ENCODE measurements at places on chromosomes 5 and 9.

GRCh38 chr9:19380826-19381075 lies 715 bp upstream of the RPS6 start:
- DNase-seq = no peak

GRCh38 chr5:176501333-176501732 lies 35.9 kb downstream of the RNF44 start:
- DNase-seq = no peak

- DNase-seq = no peak
Observed at GRCh38 chr5:68419637-68420452, 204.3 kb downstream of the PIK3R1 start.

- DNase-seq = no peak
Observed at GRCh38 chr5:149153193-149153750, 12.0 kb downstream of the ABLIM3 start.

GRCh38 chr5:135913713-135914626 lies 18.3 kb upstream of the IL9 start:
- DNase-seq = no peak

- no peak for DNase-seq
Observed at GRCh38 chr5:173628501-173628900, 12.1 kb upstream of the BOD1 start.

- DNase-seq = no peak
Observed at GRCh38 chr5:1542781-1543180, 19.0 kb upstream of the LPCAT1 start.

DNA sequence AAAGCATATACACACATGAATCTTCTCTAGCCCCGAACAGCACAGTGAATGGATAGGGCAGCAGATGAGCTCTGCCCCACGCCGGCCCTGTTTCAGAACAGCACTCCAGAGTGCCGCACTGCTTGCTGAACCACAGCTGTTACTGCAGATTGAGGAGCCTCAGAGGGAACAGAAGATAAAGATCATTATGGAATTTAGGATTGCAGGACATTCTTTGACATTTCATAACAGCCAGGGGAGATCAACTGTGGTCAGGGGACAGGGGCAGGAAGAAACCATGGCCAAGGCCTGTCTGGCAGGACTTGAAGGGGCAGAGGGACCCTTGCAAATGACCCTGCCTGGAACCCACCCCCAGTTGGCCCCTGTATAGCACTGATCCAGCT lies 20.6 kb downstream of the IRF1 start:
- no peak for DNase-seq

DNA sequence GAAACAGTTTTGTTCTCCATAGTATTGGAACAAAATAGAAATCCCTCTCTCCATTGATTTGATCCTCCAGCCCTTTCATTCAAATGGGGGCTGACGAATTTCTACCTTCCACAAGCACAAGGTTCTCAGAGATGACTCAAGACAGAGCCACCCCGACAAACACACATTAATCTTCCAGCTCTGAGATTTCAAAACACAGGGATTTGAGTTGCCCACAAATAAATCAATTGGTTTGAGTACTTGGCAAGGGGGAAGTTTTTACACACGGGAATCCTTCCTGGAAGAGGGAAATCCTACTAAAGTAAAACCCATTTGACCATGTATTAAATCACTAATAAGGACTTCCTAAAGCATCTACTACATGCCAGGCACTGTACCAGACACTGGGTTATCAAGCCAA lies 5.4 kb downstream of the ADRA1B start:
- no peak for DNase-seq

GRCh38 chr5:179297486-179298180 lies 47.6 kb downstream of the ADAMTS2 start:
- DNase-seq = no peak

DNA sequence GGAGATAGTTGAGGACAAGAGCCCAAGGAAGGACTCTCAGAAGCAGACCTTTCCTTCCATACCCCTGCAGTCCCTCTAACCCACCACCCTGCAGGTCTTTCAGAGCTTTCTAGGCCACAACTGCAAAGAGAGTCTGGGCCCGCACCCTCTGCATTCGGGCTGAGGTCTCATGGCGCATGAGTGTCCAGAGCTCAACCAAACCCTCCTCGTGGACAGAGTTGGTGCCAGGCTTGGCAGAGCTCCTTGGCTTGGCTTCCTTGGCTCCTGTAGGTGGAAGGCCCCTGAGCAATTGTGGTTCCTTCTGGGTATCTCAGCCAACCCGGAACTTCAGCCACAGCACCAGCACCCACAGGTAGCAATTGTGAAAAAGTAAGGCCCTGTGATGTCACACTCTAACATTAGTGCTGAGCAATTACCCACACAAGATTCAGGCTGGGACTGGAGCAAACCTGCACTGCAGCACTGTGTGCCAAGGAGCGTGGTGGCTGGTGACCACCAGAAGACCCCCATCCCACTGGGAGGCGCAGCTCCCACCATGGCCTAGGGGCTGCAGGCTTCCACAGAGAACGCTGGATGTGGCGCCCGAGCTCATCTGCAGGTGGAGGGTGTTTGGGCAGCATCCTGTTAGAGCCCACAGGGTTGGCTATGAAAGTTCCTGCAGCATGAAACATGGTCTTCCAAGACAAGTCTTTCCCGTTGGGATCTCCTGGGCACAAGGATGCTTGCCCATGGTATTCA lies 38.8 kb downstream of the FOXI1 start:
- DNase-seq = no peak

DNA sequence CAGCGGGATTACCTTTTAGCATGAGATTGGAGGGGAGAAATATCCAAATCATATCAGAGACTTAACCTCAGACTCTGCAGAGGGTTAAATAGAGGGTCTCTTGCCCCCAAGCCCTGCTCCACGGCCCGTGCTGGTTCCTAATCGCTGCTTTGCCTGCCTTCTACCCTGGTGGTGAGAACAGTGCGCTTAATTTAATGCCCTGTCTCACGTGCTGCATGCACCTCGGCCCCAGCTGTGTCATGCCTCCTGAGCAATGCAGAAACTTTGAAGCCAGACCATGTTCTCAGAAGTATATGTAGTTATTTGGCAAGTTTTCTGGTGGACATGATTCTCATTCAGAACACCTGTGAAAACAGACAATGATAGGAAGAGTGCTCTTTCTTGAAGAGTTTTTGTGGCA lies 1.4 kb downstream of the OTULIN start:
- DNase-seq = peak; percentile 60

DNA sequence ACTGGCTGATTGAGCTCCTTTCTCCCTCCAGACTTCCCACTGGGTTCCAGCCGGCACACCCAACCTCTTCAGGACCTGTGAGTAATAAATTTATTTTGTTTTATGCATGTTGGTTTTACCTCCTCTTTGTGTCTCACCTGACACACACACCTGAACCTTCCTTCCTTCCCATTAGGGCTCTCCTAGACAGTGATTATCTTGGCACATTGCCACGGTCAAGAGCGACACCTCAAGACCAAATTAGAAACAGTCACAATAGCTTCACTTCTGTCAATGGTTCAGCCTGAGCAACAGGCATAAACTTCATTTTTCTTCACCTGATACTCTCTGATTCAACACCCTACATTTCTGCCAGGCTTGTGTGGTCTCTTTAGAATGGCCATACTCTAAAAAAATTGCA lies 296.3 kb upstream of the SMARCA2 start:
- no peak for DNase-seq

DNA sequence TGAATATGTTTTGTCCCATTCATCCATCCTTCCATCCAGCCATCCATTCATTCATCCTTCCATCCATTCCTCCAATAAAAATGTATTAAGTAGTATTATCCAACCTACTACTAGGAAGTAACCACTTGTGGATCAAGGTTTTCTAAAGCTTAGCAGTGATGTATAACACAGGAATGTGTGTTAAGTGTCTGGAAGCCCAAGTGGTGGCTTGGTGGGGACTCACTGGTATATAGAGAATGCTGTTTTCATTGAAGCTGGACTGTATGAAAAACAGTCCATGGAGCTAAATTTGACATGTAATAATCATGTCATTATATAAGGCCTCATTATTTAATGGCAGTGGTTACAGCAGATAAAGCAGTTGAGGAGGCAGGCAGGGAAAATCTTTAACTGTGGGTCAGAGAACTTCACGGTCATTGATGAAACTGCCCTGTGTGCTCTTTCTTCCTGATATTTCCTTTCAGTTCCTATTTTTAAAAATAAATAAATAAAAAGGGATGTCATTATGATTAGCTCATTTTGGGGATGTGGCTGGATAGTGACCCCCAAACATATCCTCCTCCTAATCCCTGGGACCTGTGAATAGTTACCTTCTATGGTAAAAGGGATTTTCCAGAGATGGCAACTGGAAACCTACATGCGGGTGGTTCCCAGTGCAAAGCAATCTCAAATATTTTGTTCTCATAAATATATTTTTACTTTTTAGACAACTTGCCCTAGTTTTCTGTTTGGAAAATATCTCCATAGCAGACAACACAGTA lies 82.3 kb downstream of the DAPK1 start:
- no peak for DNase-seq

DNA sequence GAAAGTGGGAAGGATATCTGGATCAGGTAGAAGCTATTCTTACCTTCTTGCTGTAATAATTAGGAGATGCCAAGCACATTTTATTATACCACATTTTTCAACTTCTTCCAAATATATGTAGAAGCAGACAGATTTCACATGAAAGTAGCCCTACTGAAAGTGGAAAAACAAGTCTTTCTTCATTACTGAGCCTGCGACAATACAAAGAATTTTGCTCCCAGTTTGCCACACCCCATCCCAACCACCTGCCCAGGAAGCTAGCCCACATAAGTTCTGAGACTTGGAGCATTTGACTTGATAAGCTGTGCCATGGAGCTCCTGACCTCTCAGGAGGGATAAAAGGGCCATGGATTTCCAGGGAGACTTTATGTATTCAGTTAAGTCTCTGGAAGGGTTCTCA lies 249.1 kb upstream of the ADCY2 start:
- DNase-seq = no peak

DNA sequence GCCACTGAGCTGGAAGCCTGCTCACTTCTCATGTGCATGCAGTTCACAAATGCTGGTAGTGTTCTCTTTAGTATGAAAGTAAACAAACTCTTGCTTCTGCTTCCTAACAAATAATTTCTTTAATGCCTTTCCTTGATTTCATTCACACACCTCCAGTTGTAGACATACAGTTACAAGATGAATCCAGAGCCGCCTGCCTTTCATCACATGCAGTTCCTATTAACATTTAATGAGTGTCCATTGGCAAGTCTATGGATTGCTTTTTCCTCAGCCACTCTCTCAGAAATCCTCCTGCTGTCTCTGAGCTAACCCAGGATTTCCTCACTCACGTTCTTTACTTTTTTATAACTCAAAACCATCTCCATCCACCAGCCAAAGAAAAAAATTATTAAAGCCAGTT lies 408.6 kb downstream of the BNC2 start:
- DNase-seq = no peak

- peak; percentile 73 for DNase-seq
Observed at GRCh38 chr9:33225319-33226147, 14.4 kb upstream of the SPINK4 start.

- DNase-seq = no peak
Observed at GRCh38 chr9:130064621-130065020, 10.9 kb downstream of the GPR107 start.

DNA sequence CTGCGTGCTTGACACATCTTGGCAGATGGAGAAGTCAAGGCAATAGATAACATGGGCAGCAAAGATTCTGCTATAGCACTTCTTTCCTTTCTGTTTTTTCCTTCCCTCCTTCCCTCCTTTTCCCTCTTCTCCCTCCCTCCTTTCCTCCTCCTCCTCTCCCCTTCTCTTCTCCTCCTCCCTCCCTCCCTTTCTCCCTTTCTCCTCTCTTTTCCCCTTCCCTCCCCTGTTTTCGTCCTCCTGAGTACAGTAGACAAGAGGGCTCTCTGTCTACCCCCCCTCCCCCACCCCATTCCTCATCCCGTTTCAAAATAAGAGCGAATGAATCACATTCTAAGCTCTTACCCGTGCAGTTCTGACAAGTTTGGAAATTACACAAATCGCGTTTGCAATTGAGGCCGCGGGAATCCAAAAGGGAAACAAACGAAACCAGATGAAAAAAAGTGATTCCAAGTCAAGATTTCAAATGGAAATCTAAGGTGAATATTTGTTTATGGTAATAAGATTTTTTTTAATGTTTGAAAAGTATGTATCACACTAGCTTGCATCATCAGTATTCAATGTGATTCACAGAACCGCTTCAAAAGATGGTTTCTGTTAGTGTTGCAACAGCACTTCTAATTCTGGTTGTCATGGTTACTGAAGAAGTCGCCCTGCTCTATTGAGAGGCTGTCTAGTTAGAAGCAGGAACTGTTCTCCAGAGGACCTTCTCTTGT lies 1.3 kb downstream of the NIM1K start:
- peak; percentile 16 for DNase-seq

DNA sequence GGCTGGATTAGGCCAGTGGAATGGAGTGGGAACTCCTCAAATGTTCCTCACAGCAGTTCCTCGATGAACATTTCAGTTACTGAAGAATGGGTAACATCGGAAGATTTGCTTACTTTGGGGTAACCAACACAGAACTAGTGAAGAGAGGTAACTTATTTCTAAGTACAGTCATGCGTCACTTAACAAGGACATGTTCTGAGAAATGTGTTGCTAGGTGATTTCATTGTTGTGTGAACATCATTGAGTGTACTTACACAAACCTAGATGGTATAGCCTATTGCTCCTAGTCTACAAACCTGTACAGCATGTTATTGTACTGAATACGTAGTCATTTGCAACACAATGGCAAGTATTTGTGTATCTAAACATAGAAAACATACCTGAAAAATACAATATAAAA lies 228.3 kb downstream of the MAST4 start:
- no peak for DNase-seq

GRCh38 chr9:64057553-64057952 lies 1227.5 kb downstream of the FOXD4L5 start:
- DNase-seq = no peak

GRCh38 chr9:2933165-2934095 lies 89.5 kb upstream of the PUM3 start:
- no peak for DNase-seq

DNA sequence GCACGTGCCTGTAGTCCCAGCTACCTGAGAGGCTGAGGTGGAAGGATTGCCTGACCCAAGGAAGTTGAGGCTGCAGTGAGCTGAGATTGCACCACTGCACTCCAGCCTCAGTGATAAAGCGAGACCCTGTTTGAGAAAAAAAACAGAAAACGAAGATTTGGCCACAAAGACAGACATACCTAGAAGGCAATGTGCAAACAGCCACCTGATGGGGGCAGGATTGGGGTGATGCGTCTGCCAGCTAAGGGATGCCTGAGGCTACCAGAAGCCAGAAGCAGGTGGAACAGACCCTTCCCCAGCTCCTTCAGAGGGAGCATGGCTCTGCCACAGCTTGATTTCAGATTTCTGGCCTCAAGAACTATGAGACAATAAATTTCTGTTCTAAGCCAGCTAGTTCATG lies 2.9 kb downstream of the HIGD2A start:
- DNase-seq = no peak
